Fibroblast of skin of scalp (primary cell): ENCODE measurements at places on chromosomes 11 and 22.

- DNase-seq = no peak
Observed at GRCh38 chr11:65981101-65981740, 19.7 kb downstream of the SART1 start.

DNA sequence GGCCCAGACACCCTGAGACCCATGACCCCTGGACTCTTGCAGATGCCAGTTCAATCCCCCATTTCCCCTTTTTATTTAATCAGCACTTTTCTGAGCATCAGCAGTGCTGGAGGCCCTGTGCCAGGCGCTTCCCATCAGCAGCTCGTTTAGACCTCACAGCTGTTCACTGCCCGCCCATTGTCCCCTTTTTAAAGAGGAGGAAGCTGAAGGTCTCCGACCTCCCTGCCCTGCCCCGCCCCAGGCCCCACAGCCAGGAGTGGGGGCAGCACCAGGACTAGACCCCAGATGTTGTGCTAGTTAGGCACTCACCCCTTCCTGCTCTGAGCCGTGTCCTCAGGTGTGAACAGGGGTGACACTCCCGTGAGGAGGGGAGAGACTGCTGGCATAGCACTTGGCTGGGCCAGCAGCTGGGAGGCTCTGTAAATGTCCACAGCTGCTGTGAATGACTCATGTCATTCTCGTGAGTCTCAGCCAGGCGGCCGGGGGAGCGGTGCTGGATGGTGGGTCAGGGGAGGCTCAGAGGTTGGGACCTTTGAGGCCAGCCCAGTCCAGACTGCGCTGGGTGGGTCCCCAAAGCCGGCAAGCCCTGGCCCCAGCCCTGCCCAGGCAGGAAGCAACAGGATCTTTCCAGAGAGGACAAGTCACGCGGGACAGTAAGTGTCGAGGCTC is 19.9 kb downstream of the EMID1 start:
- peak; percentile 27 for DNase-seq

- no peak for DNase-seq
Observed at GRCh38 chr11:123076484-123076883, 14.5 kb upstream of the HSPA8 start.

DNA sequence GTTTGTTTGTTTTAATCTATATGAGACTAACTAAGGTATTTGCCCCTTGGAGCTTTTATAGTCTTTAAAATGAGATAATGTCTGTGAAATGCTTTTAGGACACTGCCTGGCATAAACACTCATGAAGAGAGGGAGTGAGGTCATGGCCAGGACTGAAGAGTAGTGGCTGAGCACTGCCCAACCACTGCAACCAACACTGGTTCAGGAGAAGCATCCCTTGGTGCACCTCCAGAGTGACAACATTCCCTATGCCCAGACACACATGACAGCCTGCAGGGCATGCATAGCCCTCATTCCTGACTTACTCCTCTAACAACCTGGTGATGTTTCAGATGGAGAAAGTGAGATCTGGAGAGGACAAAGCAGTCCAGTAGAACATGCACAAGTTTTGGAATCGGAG is 36.1 kb downstream of the ME3 start:
- peak; percentile 58 for DNase-seq

DNA sequence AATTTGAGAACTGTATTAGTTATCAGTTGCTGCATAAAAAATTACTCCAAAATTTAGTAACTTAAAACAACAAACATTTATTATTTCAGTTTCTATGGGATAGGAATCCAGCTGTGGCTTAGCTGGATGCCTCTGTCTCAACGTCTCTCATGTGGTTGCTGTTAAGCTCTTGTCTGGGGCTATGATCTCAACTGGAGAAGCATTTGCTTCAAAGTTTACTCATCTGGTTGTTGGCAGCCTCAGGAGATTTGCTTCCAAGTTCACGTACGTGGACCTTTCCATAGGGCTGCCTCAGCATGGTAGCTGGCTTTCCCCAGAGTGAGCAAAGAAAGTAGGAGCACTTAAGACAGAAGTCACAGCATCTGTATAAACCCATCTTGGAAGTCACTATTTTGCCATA is 144.9 kb upstream of the SESN3 start:
- DNase-seq = peak; percentile 95

DNA sequence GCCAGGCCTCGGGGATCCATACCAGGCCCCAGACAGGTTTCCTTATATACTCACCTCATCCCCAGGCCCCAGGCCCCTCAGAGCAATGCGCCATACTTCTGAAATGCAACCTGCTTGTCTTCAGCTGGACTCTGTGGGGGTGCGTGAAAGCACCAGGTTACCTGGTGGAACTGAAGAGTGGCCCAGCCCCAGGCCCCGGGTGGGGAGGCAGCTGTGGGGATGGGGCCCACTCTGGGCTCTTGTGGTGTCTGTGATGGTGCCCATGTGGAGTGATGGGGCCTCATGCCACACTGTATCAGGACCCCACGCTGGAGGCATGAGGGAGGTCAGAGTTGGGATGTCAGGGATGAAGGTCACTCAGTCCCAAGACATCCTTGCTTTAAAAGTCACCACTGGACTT is 999.0 kb downstream of the BRD1 start:
- no peak for DNase-seq

DNA sequence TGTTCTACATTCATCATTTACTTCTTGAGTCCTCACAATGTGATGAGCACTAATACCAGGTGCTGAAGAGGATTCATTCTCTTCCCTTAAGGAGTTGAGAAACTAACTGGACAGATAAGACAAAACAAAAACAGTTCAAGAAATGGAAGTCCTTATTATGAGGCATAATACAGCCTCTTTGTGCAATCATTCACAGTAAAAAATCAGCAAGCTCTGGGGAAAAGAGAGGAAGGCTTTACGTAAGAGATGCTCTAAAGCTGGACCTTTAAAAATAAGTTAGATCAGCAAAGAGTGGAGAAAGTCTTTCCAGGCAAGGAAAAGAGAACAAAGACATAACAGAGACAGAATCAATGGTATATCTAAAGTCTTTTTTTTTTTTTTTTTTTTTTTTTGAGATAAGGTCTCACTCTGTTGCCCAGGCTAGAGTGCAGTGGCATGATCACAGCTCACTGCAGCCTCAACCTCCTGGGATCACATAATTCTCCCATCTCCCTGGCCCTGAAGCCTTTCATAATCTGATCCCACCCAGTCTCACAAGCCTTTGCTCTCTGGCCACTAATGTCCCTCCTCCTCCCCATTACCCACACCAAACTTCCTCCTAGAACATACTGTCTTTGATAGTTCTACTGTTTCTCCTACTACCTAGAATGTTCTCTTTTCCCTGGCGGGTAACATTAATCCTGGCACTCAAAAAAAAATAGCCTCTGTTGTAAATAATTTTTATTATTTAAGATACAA is 40.9 kb downstream of the MRTFA start:
- DNase-seq = no peak

- peak; percentile 71 for DNase-seq
Observed at GRCh38 chr11:130449996-130450769, 1.7 kb downstream of the ADAMTS15 start.

DNA sequence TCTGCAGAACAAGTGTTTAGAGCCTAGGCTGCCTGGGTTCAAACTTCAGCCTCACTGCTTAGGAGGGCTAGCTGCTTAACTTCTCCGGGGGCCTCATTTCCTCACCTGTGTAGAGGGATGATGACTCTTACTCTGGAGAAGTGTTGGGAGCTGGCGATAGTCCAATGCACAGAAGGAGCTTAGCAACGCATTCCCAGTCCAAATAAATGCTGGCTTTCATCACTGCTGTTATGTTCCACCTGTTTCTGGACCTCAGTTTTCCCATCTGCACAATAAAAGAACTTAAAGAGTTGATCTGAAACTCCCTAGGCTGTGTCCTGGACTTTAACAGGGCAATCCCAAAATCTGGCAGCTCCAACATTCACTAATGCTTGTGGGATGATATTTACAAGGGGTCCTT is 337.8 kb downstream of the MIAT start:
- no peak for DNase-seq

DNA sequence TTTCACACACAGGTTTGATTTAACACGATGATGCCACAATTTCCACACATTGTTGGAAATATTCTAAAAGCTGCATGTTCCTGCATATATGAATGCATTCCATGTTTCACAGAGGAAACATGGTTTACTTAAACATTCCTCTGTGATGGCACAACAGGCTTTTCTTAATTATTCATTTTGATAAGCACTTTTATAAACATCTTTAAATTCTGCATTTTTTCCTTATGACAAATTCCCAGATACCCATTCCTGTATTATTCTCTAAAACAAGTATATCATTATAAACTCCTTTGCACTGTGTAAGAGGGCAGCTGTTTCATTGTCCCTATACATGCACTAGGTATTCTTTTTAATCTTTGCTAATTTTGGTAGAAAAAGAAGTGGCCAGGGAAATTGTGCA is 532.3 kb downstream of the SOX6 start:
- DNase-seq = peak; percentile 27

GRCh38 chr22:45477366-45478107 is 25.1 kb upstream of the FBLN1 start:
- DNase-seq = no peak
